ENCODE measurements at places on chromosomes 16 and 17.

GRCh38 chr16:6207580-6207979, 1110.0 kb upstream of the EEF2KMT start:
- DNase-seq: no peak

- DNase-seq: no peak
Observed at GRCh38 chr16:2236337-2237101, at the start of gene DNASE1L2. Gene DNASE1L2 (plus strand): TSS chr16:2236444. CDS start chr16:2236817, 373 bp downstream.

DNA sequence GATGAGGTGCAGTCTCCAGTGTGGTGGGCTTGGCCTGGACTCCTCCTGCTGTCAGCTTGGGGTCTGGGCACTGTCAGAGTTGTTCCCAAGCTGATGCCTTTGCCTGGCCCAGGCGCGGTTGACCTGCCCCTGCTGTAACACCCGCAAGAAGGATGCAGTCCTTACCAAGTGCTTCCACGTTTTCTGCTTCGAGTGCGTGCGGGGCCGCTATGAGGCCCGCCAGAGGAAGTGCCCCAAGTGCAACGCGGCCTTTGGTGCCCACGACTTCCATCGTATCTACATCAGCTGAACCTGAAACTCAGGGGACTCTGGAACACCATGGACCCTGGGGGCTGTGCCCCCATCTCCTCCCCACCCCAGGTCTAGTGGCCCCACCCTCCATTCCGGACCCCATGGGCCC, 11.7 kb downstream of the RNF40 start:
- DNase-seq: no peak

DNA sequence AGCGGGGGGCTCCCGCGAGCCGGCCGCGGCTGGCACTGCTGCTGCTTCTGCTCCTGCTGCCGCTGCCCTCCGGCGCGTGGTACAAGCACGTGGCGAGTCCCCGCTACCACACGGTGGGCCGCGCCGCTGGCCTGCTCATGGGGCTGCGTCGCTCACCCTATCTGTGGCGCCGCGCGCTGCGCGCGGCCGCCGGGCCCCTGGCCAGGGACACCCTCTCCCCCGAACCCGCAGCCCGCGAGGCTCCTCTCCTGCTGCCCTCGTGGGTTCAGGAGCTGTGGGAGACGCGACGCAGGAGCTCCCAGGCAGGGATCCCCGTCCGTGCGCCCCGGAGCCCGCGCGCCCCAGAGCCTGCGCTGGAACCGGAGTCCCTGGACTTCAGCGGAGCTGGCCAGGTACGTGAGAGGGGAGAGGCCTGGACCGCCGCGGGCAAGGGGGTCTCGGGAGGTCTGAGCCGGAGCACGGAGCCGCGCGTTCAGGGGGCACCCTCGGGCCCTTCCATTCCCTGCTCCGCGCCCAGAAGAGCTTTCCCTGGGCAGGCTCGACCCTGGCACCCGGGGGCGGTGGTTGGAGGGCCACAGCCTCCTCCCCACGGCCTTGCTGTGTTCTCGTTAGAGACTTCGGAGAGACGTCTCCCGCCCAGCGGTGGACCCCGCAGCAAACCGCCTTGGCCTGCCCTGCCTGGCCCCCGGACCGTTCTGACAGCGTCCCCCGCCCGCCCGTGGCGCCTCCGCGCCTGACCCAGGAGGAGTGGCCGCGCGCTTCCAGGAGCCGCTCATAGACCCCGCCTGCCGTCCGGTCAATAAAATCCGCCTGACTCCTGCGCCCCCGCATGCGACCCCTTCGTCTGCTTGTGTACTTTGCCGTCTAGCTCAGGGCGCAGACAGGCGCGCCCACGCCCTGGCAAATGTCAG, 591 bp downstream of the NPW start:
- DNase-seq: no peak

- no peak for DNase-seq
Observed at GRCh38 chr17:40895106-40895730, 10.2 kb upstream of the KRT20 start.

- no peak for DNase-seq
Observed at GRCh38 chr16:81451753-81452680, 7.4 kb downstream of the CMIP start.

DNA sequence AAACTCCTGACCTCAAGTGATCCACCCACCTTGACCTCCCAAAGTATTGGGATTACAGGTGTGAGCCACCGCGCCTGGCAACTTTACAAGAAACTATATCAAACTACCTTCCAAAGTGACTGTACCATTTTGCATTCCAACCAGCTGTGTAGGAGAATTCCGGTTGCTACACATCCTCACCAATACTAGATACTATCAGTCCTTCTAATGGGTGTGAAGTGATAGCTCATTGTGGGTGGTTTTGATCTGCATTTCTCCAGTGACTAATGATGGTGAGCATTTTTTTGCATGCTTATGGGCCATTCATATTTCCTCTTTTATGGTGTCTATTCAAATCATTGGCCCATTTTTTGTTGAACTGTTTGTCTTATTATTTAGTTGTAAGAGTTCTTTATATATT, 37.7 kb downstream of the SCNN1B start:
- DNase-seq: no peak

- no peak for DNase-seq
Observed at GRCh38 chr16:81928271-81928918, 82.9 kb downstream of the SDR42E1 start.

DNA sequence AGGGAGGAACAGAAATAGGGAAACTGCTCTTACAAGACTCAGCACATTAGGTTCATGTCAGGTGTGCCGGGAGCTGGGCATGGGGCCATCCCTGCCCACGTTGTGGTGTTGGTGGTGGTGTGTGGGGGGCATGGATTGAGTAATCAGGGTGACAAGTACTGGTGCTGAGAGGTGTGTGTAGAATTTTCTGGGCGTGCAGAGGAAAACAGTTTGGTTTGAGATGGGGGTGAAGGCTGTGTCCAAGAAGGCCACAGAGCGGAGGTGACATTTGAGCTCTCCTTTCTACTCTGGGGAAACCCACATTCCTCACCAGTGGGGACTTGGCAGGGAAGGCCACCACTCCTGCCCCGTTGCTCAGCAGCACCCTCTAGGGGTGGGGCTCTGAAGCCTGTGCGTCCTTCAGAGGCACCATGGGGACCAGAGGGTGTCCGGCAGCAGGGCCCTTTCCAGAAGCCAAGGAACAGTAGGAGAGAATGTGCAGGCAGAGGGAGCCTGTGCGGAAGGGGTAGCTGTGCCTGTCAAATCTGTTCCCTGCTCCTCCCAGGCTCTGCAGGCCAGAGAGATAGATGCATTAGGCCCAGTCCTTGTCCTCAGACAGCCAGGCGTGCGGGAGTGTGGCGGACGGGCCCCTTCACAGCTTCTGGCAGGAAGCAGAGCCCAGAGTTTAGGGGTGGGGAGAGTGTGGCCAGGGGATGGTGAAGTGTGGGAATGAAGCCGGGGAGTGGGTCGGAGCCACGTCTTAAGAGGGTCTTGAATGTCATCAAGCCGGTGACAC, 48.7 kb upstream of the GSE1 start:
- DNase-seq: no peak

- no peak for DNase-seq
Observed at GRCh38 chr16:50464325-50465290, 83.6 kb upstream of the NKD1 start.

DNA sequence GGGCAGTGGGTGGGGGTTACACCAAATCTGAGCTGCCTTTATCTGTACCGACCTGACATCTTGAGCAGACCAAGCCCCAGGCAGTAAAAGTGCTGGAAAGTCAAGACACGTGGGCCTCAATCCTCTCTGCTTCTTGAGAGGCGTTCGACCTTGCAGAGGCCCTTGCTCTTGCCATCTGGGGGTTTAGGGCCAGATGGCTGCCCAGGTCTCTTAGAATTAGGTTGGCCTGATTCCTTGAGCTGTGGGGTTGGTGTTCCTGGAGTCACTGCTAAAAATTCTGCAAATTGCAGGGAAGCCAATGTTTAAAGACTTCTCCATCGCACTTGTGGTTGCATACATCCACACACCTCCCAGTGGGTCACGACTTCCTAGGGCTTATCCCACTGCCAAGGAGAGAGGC, 238.2 kb upstream of the ASIC2 start:
- DNase-seq: no peak

DNA sequence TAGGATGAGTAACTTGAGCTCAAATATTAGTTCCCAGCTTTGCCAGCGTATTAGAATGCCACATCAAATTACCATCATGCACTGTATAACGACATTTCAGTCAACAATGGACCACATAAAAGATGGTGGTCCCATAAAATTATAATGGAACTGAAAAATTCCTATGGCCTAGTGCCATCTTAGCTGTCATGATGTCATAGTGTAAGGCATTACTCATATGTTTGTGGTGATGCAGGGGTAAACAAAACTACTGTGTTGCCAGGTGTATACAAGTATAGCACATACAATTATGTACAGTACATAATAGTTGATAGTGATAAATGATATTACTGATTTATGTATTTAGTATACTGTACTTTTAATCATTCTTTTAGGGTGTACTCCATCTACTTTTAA, 54.4 kb upstream of the NETO2 start:
- no peak for DNase-seq

DNA sequence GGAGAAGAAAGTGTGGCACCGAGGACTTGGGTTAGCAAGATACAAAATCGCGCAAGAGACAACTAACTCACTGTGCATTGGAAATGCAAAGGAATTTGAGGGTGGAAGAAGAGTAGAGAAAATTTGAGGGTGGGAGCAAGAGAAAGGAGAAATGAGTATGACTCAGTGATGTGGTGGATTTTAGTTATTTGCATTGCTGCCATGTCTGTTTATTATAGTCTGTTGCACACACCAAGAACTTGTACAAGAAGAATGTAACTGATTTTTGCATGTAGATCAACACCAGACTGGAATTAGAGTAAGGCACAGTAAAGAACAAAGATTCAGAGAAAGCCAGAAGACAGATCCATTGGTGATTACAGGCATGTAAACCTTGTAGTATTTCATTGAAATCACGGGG, 71.6 kb upstream of the SMIM36 start:
- no peak for DNase-seq

GRCh38 chr16:84027625-84028024, 15.0 kb downstream of the SLC38A8 start:
- no peak for DNase-seq

DNA sequence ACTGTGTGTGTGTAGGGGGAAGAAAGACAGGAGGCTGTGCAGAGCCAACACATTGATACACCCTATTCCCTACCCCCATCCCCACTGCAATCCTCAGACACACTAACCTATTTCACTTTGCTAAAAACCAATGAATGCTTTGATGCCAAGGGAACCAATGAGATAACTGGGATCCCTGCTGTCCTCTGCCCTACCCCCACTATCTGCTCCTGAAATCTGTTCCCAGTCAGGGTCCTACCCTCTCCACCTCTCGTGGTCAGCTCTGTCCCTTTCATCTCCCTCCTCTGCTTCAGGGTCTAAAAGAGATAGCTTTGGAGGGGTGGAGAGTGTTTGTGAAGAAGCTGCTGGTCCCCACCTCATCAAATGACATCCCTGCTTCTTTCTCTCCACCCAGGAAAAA, 19.1 kb upstream of the SP6 start:
- no peak for DNase-seq

- DNase-seq: no peak
Observed at GRCh38 chr17:48056246-48056745, 8.1 kb downstream of the NFE2L1 start.

DNA sequence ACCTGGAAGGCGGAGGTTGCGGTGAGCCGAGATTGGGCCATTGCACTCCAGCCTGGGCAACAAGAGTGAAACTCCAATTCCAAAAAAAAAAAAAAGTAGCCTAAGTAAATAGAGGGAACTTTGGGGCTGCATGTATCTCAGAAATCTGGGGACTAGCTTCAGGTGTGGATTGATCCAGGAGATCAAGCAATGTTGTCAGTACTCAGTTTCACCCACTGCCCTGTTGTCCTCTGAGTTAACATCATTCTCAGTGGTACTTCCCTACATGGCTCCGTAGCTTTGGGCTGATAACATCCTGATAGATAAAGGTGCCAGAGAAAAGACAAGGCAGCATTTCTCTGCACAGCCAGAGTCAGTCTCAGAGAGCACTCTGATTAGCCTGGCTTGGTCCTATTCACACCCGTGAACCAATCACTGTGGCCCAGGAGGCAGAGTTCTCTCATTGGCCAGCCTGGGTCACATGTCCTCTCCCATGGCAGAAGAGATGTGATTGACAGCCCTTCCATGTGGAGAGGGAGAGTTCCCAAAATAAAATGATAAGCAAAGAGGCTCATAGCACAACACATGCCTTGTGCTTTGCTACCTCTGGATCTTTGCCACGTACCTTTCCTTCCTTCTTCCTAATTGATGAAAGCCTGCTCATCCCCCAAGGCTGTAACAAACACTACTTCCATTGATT, 99.6 kb downstream of the ABCC1 start:
- no peak for DNase-seq

GRCh38 chr16:81151648-81152310, 55.6 kb upstream of the GCSH start:
- DNase-seq: no peak

GRCh38 chr16:48106446-48106845, 49.3 kb downstream of the ABCC12 start:
- no peak for DNase-seq

- peak; percentile 36 for DNase-seq
Observed at GRCh38 chr17:6421700-6422604, 13.0 kb downstream of the AIPL1 start.

DNA sequence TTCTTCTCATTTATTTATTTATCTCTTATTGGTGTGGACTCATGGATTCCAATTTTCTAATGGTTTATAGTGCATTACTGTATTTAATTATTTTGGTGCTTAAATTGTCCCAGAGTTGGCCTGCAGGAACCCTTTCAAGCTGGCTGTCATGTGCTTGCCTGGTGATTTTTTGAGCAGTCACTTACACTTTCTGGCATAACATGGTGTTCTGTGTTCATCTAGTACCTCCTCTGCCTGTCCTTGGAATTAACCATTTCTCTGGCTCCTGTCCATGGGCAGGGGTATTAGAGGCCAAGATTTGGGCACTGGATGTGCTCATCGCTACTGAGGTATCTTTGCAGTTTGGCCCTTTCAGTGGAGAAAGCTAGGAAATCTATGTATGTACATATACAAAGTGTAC, 67.0 kb downstream of the CLEC16A start:
- no peak for DNase-seq

DNA sequence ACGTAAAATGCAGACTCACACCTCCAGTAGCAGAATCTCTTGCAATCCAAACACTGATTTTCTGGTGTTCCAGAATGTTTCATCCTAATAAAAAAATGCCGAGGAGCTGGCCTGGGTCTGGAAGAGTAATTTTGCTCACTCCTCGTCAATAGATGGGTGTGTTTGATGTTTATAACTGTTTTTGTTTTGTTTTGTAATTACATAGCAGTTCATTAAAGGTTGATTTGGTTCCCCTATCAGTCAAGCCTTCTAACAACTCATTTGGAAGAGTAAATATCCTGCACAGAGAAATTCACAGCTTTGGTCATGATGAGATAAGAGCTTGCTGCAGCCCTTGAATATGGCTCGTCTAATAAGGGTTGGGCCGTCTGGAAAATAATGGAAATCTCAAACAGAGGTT, 36.8 kb upstream of the ELAC2 start:
- DNase-seq: no peak

GRCh38 chr16:83802554-83803205, 5.1 kb upstream of the HSBP1 start:
- DNase-seq: no peak

- no peak for DNase-seq
Observed at GRCh38 chr17:39208893-39209292, 8.8 kb downstream of the RPL19 start.

Data from activated CD8-positive, alpha-beta memory T cell treated with anti-CD3 and anti-CD28 coated beads for 4 hours (primary cell).